ENCODE measurements at places on chromosomes 5 and 9.
A peak's percentile ranks its signal among the peaks of the same experiment; 100 is the strongest.

DNA sequence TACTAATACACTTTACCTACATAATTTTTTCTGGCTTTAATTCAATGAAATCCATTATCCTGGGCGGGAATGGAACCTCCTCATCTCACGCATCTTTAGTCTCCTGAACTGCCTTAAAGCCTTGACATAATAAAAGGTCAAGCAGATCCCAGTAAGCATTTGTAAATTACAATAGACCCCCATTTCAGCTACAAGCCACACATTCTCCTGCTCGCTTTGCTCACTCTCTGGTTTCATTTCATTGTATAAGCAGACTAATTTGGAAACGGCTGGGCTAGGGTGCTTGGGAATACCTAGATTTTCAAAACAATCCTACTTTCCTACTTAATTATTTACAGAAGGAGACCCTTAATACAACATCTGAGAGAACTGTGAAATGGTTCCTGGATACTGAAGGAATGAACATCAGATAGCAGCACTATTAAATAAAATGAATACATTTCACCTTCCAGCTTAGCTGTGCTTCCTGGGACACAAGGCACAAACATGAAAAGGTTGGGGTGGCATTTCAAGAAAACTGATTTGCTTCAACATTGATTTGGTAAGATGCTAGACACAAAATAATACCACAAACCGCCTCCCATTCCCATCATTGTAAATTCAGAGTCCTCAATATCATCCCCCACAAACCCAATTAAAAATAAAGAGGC is 1.5 kb downstream of the JAKMIP2 start:
- no peak for DNase-seq

- no peak for DNase-seq
These were observed 25.3 kb downstream of the SLC22A5 start for GRCh38 chr5:132394667-132395259.

- DNase-seq, result no peak
These were observed 21.4 kb downstream of the CNTFR start for GRCh38 chr9:34568133-34568532.

GRCh38 chr5:90930756-90931431 is 372.3 kb downstream of the ADGRV1 start:
- no peak for DNase-seq

DNA sequence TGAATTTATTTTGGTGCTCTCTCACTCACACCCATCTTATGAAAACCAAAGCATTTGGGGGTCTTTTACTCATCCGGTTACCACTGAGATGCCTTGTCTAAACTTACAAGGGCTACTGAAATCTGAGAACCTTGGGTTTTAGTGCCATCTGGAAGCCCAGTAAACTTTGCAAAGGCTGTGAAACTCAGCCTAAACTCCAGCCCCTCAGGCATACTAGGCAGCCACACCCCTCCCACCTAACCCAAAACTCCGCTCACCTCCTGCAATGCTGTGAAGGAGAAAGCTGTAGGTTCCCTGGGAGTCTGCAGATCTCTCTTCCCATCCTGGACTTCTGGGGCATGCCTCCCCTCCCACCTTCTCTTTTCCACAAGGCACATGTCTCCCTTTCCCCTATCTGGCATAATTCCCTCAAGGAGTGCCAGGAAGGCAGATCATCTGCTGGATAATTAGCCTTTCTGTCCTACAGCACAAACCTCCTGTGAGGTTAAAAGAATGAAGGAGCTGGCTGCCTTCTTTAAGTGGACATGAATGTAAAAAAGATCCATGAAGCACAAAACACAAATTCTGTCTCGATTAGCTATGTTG is 71.5 kb upstream of the ANXA1 start:
- no peak for DNase-seq

DNA sequence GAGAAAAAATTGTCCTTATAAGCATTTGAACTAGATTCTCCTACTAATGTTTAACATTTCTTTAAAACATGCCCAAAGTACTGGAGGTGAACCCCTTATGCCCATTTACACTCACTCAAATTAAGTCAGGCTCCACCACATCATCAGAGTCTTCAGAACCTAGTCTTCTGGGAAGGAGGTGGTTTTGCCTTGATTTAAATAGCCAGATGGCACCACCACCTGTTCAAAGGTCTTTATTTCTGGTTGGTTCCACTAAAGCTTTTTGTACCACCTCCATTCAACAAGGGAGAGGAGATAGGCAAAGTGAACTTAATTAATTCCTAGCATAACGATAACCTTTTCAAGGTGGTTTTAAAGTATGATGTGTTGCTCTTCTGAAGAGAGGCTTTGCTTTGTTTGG is 189.5 kb downstream of the SLF1 start:
- DNase-seq, result no peak

DNA sequence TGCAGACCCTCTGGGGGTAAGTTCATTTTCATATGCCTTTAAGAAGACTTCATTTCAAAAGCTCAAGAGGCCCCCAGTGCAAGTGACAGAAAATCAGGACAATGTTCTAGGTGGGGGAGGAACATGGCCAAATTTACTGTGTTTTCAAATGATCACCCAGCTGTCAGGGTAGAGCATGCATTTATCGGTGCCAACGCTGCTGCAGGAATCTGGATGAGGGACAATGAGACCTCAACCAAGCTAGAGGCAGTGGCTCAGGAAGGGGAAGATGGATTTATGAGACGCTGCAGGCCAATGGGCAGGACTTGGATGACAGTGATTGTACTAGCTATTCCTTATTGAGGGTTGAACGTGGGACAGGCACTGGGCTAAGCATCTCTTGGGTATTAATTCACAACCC is 278.4 kb downstream of the ASTN2 start:
- DNase-seq, result no peak

DNA sequence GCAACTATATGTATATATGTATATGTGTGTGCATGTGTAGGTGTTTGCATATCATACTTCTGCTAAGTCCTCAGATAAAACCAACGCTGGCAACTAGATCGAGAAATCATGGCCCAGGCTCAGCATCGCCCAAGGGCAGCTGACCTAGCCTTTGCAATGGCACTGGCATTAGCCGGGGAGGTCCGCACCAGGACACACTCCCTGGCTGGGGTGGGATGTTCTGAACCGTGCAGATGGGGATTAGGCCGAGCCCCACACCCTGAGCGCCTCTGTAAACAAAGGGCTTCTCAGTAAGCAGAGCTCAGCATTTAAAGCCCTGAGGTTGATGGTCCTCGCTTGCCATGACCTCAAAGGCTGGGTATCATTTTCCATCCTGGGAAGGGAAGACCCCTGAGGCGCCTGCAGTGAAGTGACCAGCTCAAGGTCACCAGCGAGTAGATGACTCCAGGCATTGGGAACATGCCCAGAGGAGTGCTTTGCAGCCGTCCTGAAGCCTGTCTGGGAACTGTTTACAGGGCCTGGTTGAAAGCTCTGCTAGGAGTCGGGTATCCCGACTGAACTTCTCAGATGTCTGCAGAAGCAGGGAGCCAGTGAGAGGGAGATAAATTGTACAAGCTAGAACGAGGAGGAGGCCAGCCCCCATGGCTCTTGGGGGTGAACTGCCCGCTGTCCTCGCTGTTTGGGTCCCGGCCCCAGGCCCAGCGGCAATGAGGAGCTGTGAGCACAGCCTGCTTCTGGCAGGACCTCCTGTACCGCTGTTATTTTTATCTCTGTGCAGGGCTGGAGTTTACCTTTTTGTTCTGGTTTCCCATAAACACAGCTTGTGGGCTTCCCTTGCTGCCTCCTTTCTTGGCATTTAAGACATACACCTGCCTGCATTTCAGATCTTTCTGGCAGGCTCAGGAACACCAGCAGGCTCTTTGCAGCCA is 18.4 kb downstream of the GADD45G start:
- DNase-seq, result no peak

DNA sequence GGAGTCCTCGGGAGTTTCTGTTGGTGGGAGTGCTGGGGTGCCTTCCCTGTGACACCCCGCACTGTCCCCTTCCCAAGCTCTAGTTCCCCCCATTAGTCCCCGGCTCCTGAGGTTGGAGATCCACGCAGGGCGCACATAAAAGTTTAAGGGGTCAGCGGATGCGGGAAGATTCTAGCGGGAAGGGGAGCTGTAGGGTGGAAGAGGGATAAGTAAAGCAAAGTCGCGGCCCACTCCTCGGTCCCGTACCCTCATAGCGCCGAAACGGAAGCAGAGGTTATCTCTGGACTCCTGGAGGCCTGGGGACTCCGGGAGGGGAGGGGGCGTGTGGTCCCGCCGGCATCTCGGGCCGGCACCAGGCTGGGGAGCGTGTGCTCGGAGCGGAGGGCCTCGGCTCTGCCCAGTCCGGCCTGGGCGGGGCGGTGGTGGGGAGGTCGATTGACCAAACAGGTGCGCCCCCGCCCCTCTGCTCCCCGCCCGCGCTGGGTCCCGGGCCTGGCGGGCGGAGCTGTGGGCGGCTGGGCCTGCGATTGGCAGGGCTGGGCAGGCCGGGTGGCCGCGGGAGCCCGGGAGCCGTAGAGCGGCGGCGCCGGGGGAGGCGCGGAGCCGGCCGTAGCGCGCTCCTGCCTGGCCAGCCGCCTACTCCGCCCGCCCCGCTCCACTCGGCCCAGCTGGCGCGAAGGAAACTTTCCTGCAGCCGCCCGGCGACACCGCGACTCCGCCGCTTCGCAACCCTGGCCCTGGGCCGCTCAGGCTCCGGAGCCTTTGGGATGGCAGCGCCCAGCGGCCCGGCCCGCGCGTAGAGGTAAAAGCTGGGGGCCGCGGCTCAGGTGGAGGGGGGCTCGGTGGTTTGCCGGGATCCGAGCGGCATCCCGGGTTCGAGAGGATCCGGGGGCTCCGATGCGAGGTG is 52.2 kb upstream of the DAB2IP start:
- DNase-seq, result peak; percentile 38

- DNase-seq, result no peak
These were observed at the start of gene SOWAHA for GRCh38 chr5:132812781-132813598. SOWAHA (plus strand) TSS chr5:132813302; CDS start chr5:132813622, 320 bp downstream.

DNA sequence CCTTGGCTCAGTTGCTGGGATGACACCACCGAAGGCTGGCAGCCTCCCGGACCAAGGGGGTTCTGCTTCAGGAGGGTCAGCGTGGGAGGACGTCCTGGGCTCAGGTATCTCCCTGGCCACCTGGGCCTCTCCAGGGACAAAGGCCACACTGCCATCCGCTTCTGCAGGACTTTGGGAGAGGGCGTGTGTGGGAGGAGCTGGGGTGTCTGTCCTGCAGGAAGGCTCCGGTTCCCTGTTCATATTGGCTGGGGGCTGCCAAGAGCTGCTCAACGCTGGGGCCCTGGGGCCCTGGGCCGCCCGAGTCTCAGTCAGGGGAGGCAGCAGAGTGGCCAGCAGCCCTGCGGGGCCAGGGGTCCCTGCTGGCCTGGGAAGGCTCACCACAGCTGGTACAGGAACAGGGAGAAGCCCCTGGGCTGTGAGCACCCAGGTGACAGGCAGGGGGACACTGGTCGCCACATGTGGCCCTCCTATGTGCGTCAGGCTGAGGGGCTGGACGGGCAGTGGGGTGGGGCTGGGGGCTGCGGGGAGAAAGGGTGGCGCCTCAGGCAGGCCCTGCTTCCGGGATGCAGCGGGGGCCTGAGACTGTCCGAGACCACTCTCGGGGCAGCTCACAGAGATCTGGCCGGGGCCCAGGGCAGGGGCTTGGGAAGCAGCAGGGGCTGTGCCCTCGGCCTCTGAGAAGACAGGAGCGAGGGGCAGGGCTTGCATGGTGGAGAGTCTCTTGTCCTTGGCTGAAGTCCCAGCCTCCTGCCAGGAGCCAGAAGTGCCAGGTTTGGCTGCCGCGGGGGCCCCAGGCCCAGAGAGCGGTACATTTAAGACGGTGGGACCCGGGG is 4.9 kb upstream of the CARD9 start:
- DNase-seq, result no peak

- no peak for DNase-seq
These were observed 27.6 kb upstream of the HMCN2 start for GRCh38 chr9:130237763-130238524.

- DNase-seq, result peak; percentile 55
These were observed 19.6 kb downstream of the ITGA2 start for GRCh38 chr5:53008751-53009150.

- DNase-seq, result no peak
These were observed 5.6 kb downstream of the WNK2 start for GRCh38 chr9:93189369-93190132.

DNA sequence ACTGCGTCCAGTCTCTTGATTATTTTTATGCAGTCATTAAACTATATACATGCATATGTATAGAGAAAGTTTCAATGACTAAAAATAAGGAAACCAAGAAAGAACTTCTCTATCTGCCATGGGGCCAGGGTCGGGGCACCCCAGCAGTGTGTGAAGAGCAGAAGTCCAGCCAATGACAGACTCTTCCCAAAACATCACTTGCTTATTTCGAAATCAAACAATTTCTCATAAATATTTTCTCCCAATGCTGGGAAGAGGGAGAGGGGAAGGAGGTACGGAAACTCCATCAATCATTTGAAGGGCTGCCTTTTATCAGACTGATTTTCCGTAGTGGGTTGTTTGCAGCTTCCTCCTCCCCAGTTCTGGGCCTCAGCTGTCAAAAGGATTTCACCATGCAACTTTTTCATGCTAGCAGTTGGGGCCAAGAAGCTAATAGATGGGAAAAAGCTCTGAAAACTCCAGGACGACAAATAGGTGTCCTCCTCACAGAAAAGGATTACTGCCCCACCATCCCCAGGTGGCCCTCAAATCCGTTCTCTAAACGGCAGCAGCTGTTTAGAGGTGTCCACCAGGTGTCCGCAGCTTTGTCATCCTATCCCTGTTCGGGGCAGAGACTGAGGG is 617 bp upstream of the FPGS start:
- no peak for DNase-seq

GRCh38 chr5:113749334-113749733 is 235.8 kb downstream of the YTHDC2 start:
- no peak for DNase-seq

DNA sequence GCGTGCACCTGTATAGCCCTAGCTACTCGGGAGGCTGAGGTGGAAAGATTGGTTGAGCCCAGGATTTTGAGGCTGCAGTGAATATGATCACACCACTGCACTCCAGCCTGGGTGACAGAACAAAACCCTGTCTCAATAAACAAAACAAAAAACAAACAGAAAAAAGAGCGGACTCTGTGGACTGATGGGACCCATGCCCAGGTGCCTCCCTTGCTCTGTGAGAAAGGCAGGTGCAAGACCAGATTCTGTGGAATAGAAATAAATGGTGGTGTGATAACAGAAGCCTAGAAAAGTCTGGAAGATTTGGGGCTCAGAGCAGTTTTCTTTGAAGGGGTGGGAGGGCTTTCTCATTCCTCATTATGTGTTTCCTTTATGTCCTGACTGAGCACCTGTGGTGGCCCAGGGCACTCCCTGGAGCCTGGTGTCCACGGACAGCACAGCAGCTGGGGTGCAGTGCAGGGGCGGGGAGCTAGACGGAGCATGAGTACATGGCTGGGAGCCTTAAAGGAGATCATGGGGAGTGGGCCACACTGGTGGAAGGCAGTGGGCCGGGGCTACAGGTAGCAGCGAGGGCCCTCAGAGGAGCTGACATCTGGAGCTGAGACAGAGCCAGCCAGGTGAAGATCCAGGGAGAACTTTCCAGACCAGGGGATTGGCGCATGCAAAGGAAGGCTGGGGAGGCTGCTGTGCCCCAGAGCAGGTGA is 15.4 kb upstream of the CEL start:
- DNase-seq, result no peak
